ENCODE measurements at places on chromosomes 12 and 14. TPM values are rescaled to one million over a fixed set of nuclear protein-coding genes. Genes with fewer than 3 reads are reported as not detected.

GRCh38 chr12:124147575-124147974, 147.3 kb upstream of the RFLNA start:
- no peak for DNase-seq

DNA sequence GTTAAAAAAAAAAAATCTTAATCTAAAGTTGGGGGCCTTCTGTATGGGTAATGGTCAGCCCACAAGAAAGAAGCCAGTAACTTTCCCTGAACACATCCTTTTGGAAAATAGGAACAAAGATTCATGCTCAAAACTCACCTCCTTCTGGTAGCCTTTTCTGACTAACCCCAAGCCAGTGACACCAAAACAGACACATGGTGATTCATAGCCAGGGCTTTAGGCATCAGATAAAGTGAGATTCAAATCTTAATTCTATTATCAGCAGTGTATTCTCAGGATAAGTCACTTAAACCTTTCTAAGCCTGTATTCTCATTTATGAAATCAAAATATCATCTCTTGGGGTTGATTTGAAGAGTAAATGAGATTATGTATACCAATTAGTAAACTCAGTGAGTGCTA, 4.9 kb downstream of the ATP5MC2 start:
- no peak for DNase-seq

DNA sequence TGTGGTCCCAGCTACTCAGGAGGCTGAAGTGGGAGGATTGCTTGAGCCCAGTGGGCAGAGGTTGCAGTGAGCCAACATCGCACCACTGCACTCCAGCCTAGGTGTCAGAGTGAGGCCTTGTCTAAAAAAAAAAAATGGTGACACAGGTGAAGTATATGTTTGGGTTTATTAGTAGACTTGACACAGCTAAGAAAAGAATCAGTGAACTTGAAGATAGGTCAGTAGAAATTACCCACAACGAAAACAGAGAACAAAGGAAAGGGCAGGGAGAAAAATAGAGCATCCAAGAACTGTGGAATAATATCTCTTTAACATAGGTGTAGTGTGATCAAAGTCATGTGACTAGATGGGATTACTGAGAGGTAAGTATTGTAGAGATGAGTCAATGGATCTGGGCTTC, 23.7 kb downstream of the ATF1 start:
- no peak for DNase-seq

DNA sequence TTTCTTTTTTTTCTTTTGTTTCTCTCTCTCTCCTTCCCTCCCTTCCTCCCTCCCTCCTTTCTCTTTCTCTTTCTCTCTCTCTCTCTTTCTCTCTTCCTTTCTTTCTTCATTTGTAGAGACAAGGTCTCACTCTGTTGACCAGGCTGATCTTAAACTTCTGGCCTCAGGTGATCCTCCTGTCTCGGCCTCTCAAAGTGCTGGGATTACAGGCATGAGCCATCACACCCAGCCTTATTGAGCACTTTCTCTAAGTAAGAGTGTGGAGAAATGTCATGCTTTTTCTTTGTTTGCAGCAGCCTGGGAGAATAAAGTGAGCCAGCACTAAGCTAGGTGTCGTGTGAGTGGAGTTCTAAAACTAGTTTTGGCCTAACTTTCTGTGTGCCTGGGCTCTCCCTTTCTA, 74.0 kb downstream of the TTC7B start:
- DNase-seq: no peak

Gene GLIPR1L2
- total RNA-seq: 0.36 TPM

All from RPMI7951 (cell line).